Stimulated activated CD8-positive, alpha-beta memory T cell treated with anti-CD3 and anti-CD28 coated beads, Interleukin-12 subunit alpha, Interleukin-12 subunit beta, amount 100 ng/mL, for 4 hours (primary cell): ENCODE measurements at places on chromosomes 3 and 15.

DNA sequence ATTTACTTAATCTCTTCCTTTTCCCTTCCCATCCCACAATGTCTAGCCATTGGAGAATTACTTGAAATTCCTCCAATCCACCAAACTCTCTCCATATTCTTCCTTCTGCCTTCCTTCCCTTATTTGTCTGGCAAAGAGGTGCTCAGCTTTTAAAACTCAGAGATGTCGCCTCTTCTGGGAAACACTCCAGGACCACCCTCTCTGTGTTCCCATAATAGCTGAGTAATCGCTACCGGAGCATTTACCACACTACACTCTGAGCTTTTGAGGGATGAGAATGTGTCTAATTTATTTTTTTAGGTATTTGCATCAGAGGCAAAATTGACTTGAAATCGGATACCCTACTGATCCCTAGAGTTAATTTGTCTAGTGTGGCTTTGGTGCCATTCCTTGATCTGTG, 245.7 kb upstream of the TPRG1 start:
- DNase-seq, result no peak

DNA sequence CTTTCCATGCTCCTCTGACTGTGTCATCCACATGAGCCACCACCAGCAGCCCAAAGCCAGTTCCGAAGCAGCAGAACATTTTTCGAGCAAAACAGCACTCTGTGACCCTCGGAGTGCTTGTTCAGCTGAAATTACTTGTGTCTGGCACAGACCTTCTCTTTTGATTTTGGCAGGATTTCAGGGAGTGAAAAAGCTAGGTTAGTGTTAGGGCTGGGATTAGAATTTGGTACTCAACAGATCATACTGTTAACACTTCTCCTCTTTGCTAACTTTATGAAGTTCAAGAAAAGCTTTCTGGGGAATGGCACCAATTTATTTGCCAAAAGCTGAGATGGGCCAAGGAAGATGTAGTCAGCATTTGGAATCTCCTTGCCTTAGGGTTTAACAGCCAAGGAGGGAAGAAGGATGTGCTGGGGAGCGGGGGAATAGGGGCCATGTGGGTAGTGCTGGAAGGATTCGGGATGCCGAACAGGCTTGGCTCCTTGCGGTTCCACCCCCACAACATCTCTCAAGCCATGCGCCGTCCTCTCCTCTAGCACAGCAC, 55.1 kb upstream of the TRA2B start:
- DNase-seq, result no peak

- DNase-seq, result peak; percentile 62
Measured at GRCh38 chr3:141876891-141877621, 613 bp downstream of the ATP1B3 start.

DNA sequence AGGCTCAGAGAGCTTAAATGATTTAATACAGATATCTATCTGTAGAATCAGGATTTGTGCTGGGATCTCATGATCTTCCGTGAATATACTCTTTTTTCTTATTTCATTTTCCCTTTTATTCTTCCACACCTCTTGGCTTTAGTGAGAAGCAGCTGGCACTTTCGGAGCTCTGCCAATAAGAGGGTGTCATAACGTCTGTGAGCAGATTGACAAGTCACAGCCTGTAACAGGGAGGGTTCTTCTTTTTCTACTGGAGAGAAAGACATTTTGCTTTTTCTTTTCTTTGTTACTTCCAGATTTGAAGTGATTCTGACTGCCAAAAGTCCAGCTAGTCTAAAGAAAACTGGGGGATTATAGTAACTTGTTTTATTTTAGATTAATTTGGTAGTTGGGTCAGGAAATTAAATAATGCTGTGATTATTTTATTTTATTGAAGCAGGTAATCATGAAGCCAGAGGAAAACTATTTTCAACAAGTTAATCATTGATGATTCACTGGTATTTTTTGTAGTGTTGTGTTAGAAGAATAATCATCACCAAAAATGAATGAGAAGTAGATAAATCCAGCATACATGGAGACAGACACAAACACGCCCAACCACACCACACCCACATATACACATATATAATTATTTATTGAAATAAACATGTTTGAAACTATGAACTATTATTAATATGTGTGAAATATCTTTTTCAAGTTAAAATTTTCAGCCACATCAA, 69.8 kb downstream of the TNFAIP8L3 start:
- DNase-seq, result no peak

GRCh38 chr15:40320931-40321371, 2.5 kb upstream of the INAFM2 start:
- DNase-seq, result no peak

DNA sequence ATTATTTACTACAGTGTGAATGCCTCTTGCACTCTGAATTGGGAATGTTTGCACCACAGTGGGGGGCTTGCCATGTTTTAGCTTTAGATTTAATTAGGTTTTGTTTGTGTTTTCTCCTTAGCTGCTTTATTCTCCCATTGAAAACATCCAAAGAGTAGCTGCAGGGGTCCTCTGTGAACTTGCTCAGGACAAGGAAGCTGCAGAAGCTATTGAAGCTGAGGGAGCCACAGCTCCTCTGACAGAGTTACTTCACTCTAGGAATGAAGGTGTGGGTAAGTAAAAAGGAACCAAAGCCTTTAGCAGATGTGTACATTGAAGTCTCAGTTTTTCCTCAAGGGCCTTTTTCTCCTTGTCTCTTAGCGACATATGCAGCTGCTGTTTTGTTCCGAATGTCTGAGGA, 36.9 kb downstream of the CTNNB1 start:
- no peak for DNase-seq

- no peak for DNase-seq
Measured at GRCh38 chr3:14480207-14481017, 59.7 kb downstream of the GRIP2 start.

DNA sequence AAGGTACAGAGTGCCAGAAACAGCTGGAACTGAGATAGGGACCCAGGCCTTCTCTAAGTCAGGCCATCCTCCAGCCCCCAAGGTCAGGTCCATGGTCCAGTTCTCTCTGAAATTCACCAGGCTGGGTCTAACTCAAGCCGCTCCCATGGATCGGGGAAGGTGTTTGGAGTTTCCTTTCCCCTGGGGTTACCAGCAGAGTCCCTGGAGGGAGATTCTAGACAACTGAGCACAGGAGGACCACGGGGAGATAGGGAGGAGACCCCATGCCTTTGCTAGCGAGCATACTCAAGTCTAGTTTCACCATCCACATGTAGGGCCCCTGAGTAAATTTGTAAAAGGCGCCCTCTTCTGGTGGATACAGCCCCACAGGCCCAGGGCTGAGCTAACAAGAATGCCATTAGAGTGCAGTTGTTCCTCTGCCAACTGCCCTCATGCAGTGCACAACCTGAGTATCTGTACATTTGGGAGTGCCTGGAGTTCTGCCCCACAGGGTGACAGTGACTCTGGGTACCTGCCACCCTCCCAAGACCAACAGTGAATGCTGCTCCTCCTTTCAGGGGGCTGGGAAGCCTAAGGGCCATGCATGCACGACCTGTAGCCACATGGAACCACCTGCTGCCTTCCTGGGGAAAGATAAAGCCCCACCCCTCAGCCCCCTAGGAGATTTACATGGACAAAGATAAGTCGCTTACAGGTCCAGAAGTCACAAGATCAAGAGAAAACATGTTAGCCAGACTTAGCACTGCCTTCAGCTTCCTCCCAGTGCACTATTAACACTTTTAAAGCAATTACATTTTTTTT, 89.0 kb downstream of the IQSEC1 start:
- DNase-seq, result no peak

- DNase-seq, result no peak
Measured at GRCh38 chr3:130395916-130396315, 50.4 kb downstream of the COL6A5 start.

- no peak for DNase-seq
Measured at GRCh38 chr15:56077081-56077480, 83.7 kb upstream of the NEDD4 start.

GRCh38 chr3:156738251-156738650, 63.9 kb downstream of the TIPARP start:
- no peak for DNase-seq

DNA sequence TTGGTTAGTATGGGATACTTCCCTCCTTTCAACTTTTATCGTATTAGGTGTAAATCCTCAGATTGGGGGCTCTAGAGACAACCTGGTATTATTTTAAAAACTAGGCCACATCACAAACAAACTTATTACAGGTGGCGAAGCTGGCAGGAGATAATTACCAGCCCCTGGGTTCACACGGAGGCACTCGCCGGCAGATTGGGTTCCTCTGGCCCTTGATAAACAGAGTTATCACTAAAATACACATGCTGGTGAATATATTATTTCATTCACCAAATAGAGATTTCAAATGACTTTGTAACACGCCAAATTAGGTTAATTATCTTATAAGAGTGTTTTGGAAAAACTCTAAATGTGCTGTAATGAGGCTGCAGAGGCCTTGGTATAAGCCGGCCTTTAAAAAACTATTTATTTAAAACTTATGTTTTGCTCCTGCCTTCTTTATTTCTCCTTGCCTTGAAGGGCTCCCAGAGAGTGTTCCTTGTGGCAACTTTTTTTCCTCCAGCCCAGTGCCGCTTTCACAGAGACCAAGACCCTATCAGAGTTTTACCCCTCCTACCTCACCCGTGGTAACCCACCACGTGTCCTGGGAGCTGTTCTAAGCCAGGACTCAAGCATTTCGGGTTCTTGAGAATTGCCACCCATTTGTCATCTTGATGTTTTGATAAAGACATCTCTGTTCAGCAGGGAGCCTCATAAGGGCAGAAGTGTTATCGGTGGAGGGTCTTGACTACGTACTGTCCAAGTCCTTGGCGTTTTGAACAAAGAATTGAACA, 468.6 kb upstream of the CFAP20DC start:
- no peak for DNase-seq

DNA sequence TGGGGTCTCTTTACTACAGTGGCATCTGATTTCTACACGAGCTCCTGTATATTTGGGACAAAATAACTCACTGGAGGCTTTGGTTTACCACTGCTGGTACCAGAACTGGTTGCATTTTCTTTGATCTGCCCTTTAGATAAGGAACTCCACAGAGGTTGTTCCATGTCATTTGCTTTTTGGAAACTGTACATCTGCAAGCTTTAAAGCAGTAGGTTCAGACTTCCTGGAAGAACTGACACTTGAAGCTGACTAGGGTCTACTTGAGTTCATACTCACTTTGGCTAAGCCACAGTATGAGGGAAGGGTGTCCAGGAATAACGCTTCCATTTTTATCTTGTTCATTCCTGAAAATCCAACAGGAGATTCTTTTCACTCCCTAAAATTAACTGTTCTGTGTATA, 86.4 kb downstream of the WWTR1 start:
- no peak for DNase-seq
